ENCODE measurements at places on chromosomes 4 and X.

DNA sequence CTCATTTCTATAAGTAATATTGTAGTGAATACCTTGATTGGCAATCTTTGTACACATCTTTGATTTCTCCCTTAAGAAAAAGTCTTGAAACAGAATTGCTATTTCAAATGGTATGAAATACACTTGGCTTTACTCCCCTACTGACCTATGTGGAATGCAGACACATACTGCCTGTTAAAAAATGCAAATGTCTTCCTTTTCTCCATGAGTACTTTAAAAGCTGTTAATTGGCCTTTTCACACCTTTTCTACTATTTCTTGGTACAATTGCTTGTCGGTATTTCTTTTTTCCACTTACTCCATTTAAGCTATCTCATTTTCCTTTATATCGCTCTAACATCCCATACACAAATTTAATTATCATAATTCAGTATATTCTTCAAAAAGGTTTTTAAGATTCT, 87.2 kb downstream of the FRYL start:
- no peak for DNase-seq

DNA sequence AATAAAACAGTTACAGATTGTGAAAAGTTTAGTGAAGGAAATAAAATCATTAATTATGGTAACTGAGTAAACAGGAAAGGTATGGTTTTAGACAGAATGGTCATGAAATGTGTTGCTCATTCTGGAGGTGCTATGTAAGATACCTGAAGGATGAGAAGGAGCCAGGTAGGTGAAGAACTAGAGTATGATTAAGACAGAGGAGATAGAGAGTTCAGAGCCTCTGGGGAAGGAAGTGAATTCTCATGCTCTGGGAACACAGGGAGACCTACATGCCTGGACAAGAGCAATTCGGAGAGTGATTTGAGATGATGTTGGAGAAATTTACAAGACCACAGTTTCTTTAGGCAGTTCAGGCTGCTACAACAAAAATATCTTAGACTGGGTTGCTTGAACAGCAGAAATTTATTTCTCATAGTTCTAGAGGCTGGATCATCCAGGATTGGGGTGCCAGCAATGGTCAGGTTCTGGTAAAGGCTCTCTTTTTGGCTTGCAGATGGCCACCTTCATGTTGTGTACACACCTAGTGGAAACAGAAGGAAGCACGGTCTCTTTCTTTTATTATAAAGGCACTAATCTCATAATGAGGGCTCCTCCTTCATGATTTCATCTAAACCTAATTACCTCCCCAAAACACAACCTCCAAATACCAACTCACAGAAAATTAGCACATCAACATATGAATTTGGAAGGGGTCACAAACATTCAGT, 1416.1 kb downstream of the PCDH7 start:
- DNase-seq, result no peak

DNA sequence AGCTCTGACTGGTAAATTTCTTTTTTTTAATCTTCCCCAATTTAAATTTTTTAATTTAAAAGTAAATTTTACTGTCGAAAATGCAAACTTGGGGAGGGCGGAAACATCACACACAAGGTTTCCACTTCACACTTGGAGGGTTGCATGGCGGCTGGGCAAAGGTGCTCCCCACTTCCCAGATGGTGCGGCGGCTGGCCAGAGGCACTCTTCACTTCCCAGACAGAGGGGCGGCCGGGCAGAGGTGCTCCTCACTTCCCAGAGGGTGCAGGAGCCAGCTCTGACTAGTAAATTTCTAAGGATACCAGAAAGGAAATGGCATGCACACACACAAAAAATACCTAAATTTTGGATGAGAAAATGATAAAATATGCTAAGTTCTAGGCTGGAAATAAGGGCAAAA, 16.4 kb downstream of the C1QTNF7 start:
- no peak for DNase-seq

DNA sequence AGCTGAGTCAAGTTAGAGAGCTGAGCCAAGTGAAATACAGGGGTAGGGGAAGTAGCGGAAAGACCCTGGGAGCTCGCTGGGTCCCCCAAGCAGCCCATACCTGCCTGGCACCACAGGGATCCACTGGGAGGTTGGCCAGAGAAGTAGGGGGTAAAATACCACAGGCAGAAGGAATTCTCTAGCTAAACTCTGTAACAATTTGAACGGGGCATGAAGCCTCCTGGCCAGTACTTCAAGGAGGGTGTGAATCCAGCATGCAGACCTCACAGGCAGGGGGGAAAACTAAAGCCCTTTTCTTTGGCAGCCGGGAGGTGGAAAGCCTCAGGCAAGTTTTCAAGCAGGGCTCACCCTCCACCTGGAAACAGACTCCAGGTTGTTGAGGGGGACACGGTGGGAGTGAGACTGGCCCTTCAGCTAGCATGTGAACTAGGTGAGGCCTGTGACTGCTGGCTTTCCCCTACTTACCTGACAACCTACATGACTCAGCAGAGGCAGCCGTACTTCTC, 3.7 kb upstream of the UGT2A1 start:
- DNase-seq, result no peak

DNA sequence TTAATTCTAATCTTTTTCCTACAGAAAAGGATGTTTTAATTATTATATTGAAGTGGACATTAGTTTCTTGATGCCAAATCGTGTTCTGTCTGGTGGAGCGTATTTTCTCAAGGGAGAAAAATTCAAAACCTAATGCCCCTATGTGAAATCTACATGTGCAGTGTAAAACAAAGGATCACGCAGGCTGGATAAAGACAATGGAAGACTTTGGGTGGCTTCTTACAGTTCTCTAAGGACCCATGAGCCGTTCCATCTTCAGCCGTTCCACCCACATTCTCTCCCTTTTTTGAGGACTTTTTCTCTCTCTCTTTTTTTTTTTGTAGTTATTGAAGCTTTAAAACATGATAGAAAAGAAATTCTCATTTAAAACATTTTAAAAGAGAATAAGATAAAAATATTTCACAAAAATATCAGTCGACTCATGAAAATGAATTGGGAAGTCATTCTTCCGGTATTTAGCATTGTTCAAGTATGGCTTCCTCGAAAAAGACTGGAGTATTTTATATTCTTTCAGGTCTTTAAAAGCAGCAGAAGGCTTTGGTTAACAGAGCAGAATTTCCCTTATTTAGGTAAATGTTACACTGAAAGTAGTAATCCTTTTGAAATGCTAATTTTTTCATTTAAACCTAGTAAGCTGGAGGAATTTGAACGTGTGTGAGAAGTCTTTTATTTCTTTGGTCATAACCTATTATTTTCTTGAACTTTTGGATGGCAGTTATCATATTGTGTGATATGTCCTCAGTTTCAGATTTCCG, 11.0 kb downstream of the TENM3 start:
- DNase-seq, result no peak

- no peak for DNase-seq
Observed at GRCh38 chr4:5409237-5409636, 299.1 kb downstream of the EVC2 start.

- DNase-seq, result no peak
Observed at GRCh38 chr4:186622788-186623464, 67.6 kb upstream of the MTNR1A start.

DNA sequence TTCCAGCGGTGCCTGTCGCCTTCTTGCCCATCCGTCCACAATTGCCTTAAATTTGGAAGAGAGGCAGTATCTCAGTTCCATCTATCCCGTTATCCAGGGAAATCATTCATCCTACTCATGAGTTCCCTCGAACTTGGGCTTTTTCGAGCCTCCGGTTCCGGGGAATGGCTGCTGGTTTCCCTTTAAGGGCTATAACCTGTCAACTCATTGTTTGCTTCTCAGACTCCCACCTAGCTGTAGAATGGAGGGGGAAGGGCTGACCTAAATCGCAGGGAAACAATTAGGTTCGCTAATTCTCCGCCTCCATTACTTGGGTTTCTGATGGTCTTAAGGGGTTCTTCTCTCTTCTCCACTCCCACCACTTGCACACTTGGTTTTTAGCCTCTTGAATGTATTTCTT, 1.2 kb downstream of the UCHL1 start:
- DNase-seq, result no peak

DNA sequence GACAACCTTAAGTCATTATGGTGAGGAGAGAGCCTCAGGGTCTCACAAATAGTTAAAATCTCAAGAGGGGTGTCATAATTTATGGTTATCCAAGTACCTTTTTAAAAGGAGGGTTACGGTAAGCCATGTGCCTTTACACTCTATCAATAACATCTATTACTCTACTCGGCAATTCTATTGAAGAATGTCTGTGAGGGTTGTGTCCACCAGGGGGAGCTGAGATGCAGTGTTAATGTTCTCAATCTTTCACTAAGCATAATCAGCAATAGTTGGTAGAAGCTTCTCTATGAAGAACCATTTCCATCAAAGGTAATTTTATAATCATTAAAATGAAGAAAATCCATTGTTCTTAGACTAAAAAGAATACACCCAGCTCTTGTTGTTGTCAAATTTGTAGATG, 457.4 kb downstream of the CENPC start:
- DNase-seq, result peak; percentile 16

DNA sequence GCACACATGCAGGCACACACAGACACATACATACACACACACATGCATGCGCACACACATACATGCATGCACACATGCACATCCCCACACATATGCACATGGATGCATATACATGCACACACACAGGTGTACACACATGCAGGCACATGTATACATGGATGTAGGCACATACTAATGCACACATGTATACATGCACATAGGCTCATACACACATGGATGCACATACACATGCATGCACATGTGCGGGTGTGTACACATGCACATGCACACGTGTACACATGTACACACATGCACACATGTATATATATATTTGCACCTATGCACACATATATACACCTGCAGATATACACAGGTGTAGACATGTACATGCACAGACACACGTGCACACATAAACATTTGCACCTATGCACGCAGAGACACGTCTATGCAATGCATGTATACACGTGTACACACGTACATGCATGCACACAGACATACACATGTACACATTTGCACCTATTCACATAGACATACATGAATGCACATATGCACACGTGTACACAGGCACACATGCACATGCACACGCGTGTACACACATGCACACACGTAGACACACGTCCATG, 4.0 kb downstream of the PLCXD1 start:
- DNase-seq, result no peak

- no peak for DNase-seq
Observed at GRCh38 chrX:136203438-136203837, 47.8 kb downstream of the MAP7D3 start.

DNA sequence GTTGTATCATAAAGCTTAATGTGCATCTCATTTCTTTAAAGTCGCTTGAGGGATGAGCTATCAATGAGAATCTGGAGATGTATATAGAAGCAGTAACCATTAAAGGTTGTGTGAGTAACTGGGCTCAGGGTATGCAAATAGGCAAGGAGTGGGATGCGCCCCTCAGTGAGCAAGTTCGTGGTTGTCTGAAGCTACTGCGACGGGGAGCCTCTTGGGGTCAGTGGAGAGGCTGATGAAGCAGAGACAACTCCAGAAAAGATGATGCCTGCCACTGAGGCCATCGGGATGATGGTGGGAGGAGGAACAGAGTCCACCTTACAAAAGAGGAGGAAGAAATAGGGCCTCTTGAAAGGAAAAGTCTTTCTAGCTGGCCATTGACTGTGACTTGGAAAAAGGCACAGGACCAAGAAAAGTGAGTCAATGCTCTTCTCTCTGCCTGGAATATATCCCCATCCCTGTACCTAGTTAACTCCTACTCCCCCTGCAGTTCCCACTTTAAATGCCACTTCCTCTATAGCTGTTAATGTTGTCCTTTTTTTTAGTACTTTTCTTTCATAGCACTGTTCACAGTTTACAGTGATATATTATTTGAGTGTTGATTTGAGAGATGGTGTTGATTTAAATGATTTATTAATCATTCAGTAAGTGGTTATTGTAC, 51.4 kb upstream of the LSM6 start:
- no peak for DNase-seq

DNA sequence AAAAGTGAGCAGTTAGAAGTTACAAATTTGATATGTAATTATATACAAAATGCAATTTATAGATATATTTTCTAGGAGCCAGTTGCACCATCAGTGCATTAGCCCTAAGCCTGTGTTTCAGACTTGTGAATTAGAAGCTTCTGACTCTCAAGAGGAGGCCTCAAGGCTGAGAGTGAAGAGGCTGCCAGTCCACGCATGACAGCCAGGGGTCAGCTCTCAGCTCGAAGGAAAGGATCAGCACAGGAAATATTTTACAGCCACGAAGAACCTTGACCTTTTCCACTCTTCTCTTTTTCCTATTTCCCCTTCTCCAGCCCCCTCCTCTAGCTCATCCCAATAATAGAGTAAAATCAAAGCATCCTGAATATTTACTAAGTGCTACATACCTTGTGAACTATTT, 642.4 kb downstream of the TRIML1 start:
- DNase-seq, result peak; percentile 4

DNA sequence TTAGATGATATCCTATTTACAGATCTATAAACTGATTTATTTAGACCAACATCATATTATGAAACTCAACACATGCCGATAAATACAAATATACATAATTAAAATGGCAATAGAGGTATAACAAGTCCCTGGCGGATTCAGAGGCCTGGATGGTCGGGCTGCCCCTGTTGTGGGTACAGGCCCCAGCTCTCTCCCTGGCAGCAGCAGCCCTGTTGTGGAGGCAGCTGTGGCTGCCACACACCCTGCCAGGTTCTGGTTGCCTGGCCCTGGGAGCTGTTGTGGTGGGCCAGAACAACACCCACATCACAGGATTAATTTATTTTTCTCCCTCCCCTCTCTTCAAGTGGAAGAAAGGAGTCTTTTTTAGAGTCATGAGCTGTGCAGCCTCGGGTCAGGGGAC, 12.1 kb upstream of the TCEAL2 start:
- no peak for DNase-seq

DNA sequence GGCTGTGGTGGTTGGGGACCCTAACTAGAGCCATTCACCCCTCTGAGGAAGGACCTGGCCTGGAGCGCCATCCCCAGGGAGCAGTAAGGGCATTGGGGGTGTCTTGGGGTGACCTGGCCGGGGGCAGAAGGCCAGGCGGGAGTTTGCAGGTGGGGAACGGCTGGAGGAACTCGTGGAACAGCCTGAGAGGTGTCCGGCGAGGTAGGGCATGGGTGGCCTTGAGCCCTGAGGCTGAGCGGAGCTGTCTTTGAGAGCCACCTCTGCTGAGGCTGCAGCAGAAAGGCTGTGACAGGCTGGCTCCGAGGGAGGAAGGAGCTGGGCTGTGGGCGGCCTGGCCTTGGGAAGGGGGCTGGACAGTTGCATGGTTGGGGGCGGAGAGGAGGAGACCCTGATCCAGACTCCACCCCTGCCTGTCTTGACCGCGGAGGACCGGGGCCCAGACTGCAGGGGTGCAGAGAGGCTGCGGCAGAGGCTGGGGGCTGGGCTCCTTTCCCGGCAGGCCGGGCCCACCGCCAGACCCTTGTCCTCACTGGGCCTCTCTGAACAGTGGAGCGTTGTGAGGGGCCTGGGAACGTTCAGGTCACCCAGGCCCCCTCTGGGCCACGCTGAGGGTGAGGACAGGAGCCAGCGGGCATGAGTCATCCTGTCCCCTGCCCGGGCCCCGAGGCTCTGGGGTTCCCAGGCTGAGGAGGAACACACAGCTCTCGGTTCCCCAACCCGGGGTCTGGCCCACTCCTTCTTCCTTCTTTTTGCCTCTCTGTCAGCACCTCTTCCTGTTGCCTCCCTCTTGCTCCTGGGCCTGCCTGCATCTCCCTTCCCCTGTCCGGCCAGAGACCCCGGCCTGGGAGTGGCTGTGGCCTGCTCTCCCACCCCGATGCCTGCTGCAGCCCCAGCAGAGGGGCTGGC, 8.1 kb downstream of the SH3BP2 start:
- DNase-seq, result peak; percentile 52
